A549 treated with AZD2906 at 1 μM for 4 hours (cell line): ENCODE measurements at places on chromosomes 12 and 14. TPM values are rescaled to one million over a fixed set of nuclear protein-coding genes. Genes with fewer than 3 reads are reported as not detected.

FGF6 gene
- total RNA-seq, result not detected in 5 replicates

SIX1 gene
- 5.7 to 7.5 TPM (median 6.9 TPM) in 5 replicates for total RNA-seq

SERPINA10 gene
- total RNA-seq, result not detected in 5 replicates

OR6C76 gene
- not detected in 5 replicates for total RNA-seq

AP4S1 gene
- total RNA-seq, result 8.6 to 11.3 TPM (median 9.5 TPM) in 5 replicates

ENDOU gene
- 0.02 to 0.07 TPM (median 0.05 TPM) in 4 of 5 replicates, not detected in the other for total RNA-seq

ARHGEF25 gene
- 4.2 to 5.6 TPM (median 5.4 TPM) in 5 replicates for total RNA-seq

SLCO1B1 gene
- 0.28 to 0.45 TPM (median 0.35 TPM) in 5 replicates for total RNA-seq

SLC38A2 gene
- total RNA-seq, result 110 to 141 TPM (median 127 TPM) in 5 replicates

PAX9 gene
- 2.1 to 3.6 TPM (median 3.3 TPM) in 5 replicates for total RNA-seq

EGLN3 gene
- 4.2 to 5.6 TPM (median 4.7 TPM) in 5 replicates for total RNA-seq

RASAL1 gene
- total RNA-seq, result 0.28 to 0.44 TPM (median 0.32 TPM) in 5 replicates

TMEM253 gene
- 0.44 to 1.1 TPM (median 0.65 TPM) in 5 replicates for total RNA-seq
